ENCODE measurements at places on chromosomes 2 and 18. TPM values are rescaled to one million over a fixed set of nuclear protein-coding genes. Genes with fewer than 3 reads are reported as not detected.

The ANKRD53 gene
- 0.15 TPM for total RNA-seq

The NEUROD1 gene
- total RNA-seq = not detected

The HSBP1L1 gene
- 2.7 TPM for total RNA-seq

The VRK2 gene
- 5.5 TPM for total RNA-seq

The ATP6V1B1 gene
- 0.94 TPM for total RNA-seq

The KATNAL2 gene
- total RNA-seq = 4.6 TPM

All from smooth muscle cell of the coronary artery (primary cell).